ENCODE measurements at places on chromosomes 2 and 18.

- no peak for DNase-seq
Measured at GRCh38 chr2:167817422-167817821, 430.0 kb downstream of the STK39 start.

DNA sequence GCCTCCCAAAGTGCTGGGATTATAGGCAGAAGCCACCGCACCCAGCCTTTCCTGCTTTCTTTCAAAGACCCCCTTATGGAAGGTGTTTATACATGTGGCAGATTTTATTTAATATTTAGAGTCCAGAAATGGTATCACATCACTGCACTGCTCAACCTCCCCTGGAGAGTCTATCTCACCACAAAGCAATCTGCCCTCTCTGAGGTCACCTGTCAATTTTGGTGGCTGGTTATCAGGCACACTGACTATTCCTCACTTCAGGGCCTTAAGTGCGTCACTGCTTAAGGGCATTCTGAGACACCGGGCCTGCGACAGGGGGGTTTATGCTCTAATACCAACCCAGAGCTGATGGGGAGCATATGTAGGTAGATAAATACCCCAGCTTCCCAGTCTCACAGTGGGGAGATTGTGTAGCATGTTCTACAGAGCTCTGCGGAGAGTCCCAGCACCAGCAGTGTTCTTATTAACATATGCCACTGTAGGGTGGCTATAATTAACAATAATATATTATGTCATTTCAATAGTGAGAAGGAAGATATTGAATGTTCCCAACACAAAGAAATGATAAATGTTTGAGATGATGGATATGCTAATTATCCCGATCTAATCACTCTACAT, 42.7 kb upstream of the ZDBF2 start:
- DNase-seq, result no peak

DNA sequence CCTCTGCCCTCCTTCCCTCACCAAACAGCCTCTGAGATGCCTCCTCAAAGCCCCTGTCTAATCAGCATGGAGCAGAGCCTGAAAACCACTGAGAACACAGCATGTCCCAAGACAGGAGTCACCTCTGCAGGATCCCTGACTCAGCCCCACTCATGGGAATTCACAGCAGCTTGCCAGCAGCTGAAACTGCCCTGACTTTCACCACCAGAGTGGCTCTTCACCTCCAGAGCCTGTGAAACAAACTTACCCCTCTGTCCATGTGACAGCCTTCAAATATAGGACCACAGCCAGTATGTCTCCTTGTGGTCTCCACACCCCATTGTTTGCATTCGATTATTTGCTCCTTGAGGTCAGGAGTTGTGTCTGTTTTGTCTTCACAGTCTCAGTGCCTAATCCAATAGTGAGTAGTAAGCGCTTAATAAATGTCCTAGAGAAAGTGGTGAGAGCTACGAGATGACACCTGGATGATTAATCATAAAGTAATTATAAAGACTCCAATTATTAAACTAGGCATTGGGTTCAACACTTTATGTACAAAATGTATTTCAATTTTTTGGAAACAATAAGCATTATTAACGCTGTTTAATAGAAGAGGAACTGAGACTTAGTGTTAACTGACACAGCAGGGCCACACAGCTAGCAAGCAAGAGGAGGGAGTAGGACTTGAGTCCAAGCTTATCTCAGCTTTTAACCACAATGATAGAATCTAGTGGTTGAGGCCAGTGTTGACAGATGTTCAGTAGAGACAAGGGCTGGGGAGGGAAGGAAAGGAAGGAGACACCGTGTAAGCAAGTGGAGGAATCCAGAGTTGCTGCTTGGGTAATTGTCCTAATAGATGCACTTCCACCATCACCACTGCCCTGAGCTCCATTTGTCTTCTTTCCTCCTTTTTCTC, 358.7 kb upstream of the TNP1 start:
- peak; percentile 64 for DNase-seq

GRCh38 chr2:194686569-194686968, 970.5 kb upstream of the SLC39A10 start:
- DNase-seq, result no peak

GRCh38 chr18:26792661-26793060, 72.8 kb downstream of the AQP4 start:
- no peak for DNase-seq

GRCh38 chr2:149617476-149617875, 29.9 kb upstream of the MMADHC start:
- peak; percentile 36 for DNase-seq

- no peak for DNase-seq
Measured at GRCh38 chr18:77039196-77040130, 93.1 kb downstream of the MBP start.

DNA sequence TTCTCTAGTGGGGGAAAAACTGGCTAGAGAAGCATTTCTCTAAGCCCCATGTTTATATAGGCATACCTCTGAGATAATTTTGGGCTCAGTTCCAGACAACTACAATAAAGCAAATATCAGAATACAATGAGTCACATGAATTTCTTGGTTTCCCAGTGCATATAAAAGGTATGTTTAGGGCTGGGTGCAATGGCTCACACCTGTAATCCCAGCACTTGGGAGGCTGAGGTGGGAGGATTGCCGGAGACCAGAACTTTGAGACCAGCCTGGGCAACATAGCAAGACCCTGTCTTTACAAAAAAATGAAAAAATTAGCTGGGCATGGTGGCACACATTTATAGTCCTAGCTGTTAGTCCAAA, 22.2 kb downstream of the TSN start:
- DNase-seq, result peak; percentile 47

DNA sequence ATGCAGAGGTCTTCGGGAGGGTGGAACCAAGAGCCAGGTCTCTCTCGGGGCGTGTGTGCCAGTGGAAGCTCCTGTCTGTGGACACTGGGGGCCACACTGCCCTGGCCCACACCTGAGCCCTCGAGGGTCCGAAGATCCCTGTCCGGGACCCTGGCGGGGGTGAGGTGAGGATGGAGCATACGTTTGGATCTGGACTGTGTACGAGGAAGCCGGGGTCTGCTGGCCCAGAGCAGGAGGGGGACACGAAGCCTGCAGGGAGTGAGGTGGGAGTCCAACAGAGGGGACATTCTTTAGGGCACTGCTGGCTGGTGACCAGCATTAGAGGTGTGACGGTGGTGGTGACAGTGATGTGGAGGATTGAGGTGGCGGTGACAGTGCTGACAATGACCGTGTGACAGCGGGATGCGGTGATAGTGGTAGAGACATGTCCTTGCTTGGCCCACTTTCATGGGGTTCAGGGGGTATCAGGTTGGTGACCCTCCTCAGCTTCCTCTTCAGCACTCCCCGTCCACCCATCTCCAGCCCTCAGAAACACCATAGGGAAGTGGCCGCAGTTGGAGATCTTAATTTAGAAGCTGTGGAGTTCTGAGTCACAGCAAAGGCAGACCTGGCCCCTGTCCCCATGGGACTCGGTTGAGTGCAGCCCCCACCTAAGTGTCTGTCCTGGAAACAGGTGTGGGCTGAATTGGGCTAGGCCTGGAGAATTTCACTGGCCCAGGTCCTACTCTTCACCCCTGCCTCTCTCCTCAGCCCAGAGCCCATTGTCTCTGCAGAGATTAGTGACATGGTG, 252.0 kb downstream of the DYSF start:
- no peak for DNase-seq

DNA sequence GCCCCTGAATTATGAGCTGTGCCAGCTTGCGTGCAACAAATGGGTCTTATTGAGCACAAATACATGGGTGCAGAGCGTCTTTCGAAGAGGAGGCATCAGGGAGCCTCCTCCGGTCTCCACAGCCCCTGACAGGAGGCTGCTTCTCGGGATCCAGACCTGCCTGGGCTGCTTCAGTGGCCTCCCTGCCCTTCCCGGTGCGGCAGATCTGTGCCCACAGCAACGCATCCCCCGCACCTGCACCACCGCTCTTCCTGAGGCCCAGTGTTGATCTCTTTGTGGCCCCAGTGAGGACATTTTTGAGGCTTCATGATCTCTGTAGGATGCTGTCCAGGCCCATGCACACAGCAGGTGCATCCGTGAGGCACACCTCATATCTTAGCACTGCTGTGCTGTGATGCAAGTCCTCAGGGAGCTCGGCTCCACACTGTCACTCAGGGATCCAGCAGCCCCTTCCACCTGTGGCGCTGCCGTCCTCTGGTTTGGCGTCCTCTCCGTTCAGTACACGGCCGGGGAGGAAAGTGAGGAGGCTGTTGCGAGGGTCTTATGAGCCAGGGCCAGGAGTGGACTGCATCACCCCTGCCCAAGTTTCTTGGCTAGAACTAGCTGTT, 17.4 kb downstream of the RTP5 start:
- no peak for DNase-seq

DNA sequence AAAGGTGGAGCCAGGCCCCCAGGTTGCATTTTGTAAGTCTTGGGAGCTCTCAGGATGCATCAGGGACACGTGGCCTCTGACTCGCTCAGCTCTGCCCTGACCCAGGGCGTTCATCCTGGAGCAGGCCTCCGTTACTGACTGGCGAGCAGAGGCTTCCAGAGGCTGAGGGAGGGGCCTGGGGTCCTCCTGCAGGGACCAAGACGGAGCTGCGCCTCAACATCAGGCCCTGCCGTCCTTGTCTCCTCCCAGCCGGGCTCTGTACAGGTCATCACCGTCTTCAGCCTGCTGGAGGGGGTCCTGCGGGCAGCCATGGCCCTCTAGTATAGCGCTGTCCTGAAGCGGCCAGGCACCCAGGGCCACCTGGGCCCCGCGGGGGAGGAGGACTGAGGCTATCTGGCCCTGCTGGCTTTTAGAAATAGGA, 10.2 kb upstream of the ALPP start:
- DNase-seq, result peak; percentile 68

GRCh38 chr2:230161184-230161583, 58.6 kb downstream of the SP110 start:
- DNase-seq, result peak; percentile 30

- no peak for DNase-seq
Measured at GRCh38 chr2:1222056-1222455, 191.2 kb upstream of the TPO start.

DNA sequence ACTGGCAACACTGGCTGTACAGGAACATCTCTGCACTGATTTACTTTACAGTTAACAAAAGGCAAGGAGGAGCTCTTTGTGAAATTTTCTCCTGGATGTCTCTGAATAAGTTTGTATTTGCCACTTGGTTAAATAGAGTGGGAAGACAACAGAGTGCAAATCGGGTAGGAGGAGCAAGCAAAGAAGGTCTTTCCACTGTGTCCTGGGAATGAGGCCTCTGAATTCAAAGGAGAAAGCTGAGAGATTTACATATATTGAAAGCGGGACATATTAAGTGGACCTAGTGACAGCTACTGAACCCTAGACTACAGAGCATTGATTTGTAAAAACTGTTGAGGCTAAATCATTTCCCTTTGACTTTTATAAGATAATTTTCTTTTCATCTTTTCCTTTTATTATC, 117.4 kb upstream of the CHRNA1 start:
- no peak for DNase-seq

- no peak for DNase-seq
Measured at GRCh38 chr2:236614551-236614950, 44.9 kb downstream of the ACKR3 start.

- no peak for DNase-seq
Measured at GRCh38 chr2:129925381-129925780, 54.1 kb upstream of the RAB6C start.

GRCh38 chr2:219183151-219183772, 5.2 kb downstream of the RETREG2 start:
- no peak for DNase-seq

- no peak for DNase-seq
Measured at GRCh38 chr18:26491194-26491816, 57.0 kb downstream of the KCTD1 start.

DNA sequence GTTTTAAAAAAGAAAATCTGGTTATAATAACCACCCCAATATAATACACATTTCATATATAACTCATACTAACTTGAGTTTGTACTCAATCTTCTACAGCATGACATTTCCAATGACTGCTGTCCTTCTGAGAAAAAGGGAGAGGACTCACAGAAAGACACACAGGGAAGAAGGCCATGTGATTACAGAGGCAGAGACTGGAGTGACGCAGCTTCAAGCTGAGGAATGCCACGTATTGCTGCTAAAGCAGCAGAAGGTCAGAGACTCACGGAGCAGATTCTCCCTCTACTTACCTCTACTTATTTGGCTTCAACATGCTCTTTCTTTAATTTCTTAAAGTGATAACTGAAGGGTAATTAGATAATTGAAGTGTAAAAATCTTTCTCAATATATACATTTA, 753.5 kb upstream of the PKDCC start:
- DNase-seq, result no peak

DNA sequence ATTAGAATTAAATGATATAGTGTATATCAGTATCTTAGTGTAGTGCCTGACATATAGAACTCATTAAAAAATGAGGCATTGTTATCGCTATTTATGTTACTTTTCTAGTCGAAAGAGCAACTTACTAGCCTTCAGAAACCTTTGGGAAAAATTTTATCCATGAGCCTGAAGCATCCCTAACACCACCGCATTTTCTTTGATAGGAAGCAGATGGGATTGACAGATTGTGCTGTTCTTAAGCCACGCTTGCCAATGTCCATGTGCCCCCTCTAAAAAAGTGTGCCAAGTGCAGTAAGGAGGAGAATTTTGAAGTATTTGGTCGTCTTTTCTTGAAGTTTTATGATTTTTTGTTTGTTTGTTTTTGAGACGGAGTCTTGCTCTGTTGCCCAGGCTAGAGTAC, 29.1 kb downstream of the PPM1B start:
- no peak for DNase-seq

GRCh38 chr18:70413455-70413854, 124.6 kb downstream of the SOCS6 start:
- DNase-seq, result no peak

GRCh38 chr18:21910906-21911305, 170.3 kb downstream of the MIB1 start:
- no peak for DNase-seq

DNA sequence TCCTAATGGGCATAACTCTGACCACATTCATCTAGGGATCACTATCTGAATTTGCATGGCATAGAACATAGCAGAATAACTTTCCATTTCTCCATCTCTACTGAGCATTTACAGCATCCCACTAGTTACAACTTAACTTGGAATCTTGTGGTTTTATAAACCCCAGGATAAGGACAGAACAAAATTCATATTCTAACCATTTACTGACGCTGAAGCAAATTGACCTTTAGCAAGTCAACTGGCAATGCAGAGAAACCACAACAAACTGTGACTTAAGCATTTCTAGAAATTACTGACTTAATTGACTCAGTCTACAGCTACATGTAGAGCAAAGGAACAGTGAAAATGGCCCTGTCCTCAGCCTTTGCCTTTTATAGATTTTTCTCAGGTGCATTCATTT, 61.2 kb downstream of the DCC start:
- DNase-seq, result no peak

DNA sequence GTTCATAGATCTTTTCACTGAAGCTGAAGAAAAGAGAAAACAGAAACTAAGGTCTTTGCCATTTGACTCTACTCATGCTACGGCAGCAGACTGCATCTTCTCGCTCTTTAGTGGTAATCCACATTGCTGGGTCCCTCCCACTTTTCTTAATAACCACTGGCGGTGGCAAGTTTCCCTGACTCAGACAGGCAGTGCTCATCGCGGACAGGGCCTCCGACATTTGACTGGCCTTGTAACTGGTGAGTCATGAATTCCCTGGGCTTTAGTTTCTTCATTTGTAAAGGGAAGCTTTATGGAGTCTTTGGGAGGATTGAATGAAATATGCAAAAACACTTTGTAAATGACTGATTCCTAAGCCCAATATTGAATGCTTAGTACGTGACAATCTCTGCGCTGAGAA, 238.2 kb upstream of the RBBP8 start:
- DNase-seq, result peak; percentile 99

Data from HCEC 1CT (cell line).